Natural killer cell (primary cell): ENCODE measurements at places on chromosomes 13 and 19.
A peak's percentile ranks its signal among the peaks of the same experiment; 100 is the strongest.

GRCh38 chr19:37227996-37228395, 10.0 kb downstream of the ZNF383 start:
- DNase-seq: peak; percentile 49

DNA sequence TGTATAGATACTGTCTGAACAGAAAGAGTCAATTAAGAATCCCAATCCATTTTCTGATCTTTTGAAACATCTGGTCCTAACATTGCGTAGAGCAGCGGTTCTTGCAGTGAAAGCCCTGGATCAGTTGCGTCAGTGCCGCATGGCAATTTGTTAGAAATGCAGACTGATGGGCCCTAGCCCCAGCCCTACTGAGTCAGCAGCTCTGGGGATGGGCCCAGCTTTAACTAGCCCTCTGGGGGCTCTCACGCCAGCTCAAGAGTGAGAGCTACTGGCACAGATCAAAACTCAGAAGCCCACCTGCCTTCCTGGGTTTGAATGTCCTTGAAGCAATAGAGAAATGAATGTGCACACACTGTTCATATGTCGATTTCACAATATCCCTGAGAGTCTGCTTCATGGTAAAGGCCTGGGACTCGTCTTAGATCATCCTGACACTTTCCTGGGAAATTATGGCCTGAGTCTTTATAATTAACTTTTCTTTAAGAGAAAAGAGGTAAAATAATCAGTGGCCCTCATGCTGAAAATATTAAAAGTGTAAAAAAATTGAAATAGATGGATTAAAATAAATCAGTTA, 206.8 kb upstream of the TMTC4 start:
- no peak for DNase-seq

DNA sequence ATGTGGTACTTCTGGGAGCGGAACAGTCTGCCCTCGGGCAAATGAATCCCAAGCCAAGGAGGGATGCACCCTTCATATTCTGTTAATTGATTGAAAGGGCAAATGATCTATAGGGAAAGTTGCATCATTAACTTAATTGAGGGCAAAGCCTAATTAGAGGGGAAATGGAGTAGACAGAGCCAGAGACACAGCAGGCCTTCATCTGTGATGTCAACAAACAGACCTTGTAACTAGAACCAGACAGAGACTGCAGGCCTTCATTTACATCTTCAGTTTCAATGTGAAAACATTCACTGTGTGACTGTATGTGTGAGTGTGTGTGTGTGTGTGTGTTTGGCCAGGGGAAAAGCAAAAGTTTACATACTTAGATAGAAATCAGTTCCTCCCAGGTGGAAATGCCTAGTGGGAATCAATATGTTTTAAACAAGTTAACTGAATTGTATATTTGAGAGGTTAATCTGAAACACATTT, 126.4 kb downstream of the SPRY2 start:
- no peak for DNase-seq

DNA sequence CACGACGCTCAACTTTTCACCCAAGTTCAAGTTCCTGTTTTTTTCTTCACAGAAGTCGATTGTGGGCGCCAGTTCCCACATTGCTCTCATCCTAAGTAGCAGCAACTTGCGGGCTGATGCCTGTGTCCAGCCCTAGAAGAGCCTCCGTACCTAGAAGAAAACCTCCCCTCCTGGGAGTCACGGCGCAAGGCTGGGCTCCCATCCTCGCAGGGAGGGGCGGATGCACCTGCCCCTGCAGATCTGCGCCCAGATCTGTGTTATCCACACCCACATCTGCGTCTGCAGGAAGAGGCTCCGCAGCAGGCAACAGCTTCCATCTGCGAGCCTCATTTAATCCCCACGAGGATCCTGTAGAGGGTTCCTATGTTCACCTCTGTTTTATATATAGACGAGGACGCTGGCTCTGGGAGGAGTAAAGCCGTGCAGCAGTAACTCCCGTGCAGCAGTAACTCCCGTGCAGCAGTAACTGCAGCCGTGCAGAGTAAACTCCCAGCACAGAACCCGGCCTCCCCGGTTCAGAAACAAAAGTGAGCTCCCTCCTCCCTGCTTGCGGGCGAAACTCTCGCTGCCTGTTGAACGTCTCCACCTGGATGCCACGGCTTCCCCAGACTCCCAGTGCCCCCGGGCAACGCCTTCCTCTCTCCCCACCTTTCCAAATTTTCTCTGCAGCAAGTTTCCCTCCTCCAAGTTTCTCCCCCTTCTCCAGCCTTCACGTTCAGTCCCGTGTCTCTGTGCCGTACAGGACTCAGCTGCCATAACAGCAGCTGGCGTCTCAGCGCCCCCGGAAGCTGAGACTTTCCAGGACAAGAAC, 23.5 kb upstream of the LAIR1 start:
- DNase-seq: peak; percentile 26

- no peak for DNase-seq
Observed at GRCh38 chr13:30857018-30857417, 49.1 kb upstream of the MEDAG start.

GRCh38 chr13:50596776-50597203, 246.7 kb downstream of the DLEU7 start:
- DNase-seq: no peak
